ENCODE measurements at places on chromosomes 11 and 22. TPM values are rescaled to one million over a fixed set of nuclear protein-coding genes. Genes with fewer than 3 reads are reported as not detected.

DNA sequence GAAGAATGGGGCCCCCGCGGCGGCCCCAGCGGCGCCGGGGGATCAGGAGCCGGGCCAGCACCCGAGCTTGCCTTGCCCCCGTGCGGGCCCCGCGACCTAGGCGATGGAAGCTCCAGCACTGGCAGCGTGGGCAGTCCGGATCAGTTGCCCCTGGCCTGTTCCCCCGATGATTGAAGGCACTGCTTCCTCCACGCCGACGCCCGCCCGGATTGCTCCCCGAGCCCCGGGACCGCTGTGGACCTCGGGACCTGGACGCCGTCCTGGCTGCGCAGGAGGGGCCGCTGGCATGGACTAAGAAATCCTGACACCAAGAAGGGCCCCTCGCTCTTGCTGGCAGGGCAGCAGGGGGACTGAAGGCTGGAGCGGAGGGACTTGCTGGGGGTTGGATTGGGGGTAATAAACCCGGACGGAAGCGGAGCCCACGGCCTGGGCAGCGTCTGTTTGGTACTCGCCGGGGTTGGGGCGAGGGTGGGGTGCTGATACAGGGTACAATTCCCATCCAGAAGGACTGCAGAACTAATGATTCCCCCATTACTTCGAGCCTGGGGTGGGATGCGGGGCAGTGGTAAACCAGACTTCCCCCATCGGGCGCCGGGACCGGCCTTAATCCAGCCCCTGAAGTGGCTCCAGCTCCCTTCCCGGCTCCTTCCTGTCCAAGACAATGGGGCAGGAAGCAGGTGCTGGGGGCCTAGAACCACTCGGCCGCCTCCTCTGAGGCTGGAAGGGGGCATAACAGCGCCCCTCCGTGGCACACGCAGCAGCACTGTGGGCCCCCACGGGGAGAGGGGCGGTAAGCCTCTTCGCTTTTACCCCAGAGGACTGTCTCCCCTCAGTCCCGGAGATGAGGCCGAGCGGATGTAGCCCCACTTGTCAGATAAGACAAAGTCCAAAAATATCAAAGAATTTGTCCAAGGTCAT lies 1.0 kb downstream of the CCDC85B start:
- peak overlapping the region; percentile 83 for H3K4me3 ChIP-seq
- peaks cover 98% of the 10 kb centered on the region for H3K36me3 ChIP-seq
- H3K4me1 ChIP-seq, result peaks cover 59% of the 10 kb centered on the region
- peak overlapping the region; percentile 25 for H3K27ac ChIP-seq
- DNase-seq, result peak; percentile 60

DNA sequence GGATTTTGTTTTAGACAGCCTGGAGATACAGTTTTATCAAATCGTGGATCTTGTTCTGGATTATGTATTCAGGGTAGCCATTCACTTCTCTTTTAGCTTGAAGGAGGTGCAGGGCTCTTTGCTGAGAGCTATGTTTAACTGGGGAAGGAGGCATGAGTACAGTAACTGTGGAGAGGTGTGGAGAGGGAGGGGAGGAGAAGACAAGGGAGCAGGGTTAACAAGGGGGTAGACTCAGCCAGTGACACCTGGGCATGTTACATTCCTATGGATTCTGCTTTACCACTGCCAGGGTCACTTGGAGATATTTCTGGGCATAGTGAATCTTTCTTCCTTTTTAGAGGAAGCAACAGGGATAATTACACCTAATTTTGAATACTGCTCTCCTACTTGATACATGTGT lies 536.0 kb downstream of the TMEM135 start:
- H3K36me3 ChIP-seq, result no peaks in the 10 kb centered on the region
- H3K27me3 ChIP-seq, result no peaks in the 10 kb centered on the region
- DNase-seq, result no peak

DNA sequence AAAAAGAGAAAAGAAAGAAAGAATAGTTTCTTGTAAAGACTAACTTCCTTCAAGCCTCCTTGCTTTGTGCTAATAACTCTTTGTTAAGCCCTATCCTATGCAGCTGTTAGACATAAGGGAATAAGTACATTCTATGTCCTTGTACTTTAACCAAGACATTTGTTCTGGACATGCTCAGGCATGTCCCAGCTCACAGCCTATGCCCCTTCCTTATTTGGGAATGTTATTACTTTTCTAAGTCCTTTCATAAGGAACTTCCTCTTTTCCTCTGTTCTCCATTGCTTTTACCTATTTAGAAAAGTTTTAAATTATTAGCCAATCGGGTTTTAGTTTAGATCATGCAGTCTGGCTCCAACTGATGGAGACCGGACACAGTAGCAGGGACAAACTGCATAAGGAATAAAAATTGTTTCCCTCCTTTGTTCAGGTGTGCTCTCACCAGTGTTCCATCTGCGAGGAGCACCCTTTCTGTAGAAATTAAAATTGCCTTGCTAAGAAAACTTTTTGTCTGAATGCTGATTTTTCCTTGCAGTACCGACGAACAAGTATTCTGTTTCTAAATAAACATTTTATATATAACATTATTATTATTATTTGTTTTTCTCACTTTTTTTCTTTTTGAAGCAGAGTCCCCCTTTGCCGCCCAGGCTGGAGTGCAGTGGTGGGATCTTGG lies 21.6 kb upstream of the SPINDOC start:
- H3K4me1 ChIP-seq, result no peaks in the 10 kb centered on the region
- no peak overlapping the region for H3K27ac ChIP-seq
- H3K4me3 ChIP-seq, result no peak overlapping the region
- no peaks in the 10 kb centered on the region for H3K27me3 ChIP-seq
- H3K36me3 ChIP-seq, result no peaks in the 10 kb centered on the region
- DNase-seq, result no peak

GRCh38 chr22:26406118-26406517 lies 22.9 kb upstream of the ASPHD2 start:
- no peaks in the 10 kb centered on the region for H3K36me3 ChIP-seq
- peaks cover 56% of the 10 kb centered on the region for H3K27me3 ChIP-seq
- no peak overlapping the region for H3K4me3 ChIP-seq
- H3K4me1 ChIP-seq, result no peaks in the 10 kb centered on the region
- no peak overlapping the region for H3K27ac ChIP-seq
- no peak for DNase-seq

The KCNQ1 gene
- 7.4 TPM for total RNA-seq

- DNase-seq, result no peak
- H3K4me1 ChIP-seq, result no peaks in the 10 kb centered on the region
- H3K27me3 ChIP-seq, result peaks cover 27% of the 10 kb centered on the region
- no peak overlapping the region for H3K27ac ChIP-seq
- no peak overlapping the region for H3K4me3 ChIP-seq
Measured at GRCh38 chr11:36405585-36406367, 104.3 kb downstream of the TRAF6 start.

- H3K4me1 ChIP-seq, result no peaks in the 10 kb centered on the region
- peaks cover 96% of the 10 kb centered on the region for H3K27me3 ChIP-seq
Measured at GRCh38 chr11:45603946-45604682, 61.3 kb downstream of the CHST1 start.

The CFAP300 gene
- total RNA-seq, result 2.9 TPM

Measured in Calu3 (cell line).